ENCODE measurements at places on chromosomes 11 and 22. TPM values are rescaled to one million over a fixed set of nuclear protein-coding genes. Genes with fewer than 3 reads are reported as not detected.
A peak's percentile ranks its signal among the peaks of the same experiment; 100 is the strongest.

DNA sequence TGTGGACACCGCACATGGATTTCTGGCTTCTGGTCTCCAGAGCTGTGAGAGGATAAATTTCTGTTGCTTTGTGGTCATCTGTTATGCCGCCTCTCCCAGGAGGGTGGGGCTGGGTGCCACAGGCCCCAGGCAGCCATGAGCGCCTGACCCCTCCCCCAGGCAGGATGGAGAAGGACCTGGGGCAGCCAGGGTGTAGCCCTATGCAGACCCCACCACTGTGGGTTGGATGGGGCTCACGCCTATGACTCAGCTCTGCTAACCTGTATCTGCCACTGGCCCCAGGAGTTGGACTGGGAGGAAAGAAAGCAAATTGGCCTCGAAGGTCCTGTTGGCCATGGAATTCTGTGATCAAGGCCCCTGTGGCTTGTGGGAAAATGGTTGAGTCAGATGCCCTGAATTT lies 1351.1 kb downstream of the BRD1 start:
- no peak for DNase-seq

GRCh38 chr22:35835998-35836691 lies 118.5 kb downstream of the APOL5 start:
- peak; percentile 50 for DNase-seq

The DENND6B gene
- 19.6 TPM for total RNA-seq

DNA sequence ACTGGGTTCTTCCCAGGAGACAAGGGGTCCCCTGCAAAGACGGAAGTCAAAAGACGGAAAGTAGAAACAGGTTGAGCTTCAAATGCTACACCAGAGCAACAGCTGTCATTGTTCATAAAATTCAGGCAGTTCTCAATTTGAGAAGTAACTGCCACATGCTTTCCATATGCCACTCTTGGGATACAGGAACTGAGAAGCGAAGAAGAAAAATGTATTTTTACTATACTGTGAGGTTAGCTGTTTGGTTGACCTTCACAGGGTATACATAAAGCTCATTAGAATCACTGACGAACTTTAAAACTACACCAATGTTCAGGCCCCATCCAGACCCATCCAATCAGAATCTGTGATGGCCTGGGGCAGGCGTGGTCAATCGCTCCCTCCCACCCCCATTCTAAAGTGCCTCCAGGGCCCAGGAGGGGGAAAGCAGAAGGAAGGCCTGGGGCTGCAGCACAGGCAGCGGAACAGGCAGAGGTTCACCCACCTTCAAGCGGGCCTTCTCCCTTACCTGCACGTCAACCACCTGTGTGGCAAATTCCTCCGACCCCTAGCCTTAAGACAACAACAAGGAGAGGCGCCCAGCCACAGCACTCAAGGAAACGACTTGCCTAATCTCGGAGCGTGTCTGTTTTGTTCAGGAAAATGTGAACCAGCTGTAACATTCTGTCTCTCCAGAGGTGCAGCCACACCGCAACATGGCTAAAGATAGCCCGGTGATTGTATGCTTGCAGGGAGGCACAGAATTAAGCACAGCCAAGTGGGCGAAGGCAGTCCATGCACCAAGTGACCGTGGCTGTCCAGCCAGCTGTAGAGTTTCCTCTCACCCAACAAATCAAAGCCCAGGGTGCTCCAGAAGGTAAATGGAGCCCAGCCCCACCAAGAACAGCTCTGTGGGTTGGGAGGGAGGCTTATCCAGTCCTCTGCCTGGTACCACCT lies 82.6 kb downstream of the MICAL3 start:
- no peak for DNase-seq

DNA sequence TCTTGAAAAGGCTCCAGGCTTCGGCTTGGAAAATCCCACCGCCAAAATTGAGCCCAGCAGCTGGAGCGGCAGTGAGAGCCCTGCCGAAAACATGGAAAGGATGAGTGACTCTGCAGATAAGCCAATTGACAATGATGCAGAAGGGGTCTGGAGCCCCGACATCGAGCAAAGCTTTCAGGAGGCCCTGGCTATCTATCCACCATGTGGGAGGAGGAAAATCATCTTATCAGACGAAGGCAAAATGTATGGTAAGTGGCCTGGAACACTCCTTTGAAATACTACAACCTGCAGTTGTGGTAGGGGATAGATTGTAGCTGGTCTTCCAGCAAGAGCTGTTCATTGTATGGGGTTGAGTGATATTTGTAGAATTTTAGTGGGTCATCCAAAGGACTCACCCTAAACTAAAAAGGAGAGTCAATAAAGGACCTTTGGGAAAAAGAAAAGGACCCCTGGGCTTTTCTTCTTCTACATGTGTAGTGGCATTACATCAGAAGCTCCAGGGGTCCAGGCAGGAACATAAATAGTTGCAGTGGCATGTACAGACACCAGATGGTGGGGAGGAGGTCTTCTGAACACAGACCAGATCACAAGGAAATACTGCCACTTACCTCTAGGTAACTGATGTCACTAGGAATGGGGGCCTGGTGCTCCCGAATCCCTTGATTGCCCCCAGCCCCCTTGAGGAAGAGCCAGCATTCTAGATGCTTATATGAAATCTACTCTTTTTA lies 90.1 kb downstream of the TEAD1 start:
- no peak for DNase-seq

The TRIM66 gene
- 4.9 TPM for total RNA-seq

All from cerebellum (tissue), 4 donors.